ENCODE measurements at places on chromosomes 2 and 18.

DNA sequence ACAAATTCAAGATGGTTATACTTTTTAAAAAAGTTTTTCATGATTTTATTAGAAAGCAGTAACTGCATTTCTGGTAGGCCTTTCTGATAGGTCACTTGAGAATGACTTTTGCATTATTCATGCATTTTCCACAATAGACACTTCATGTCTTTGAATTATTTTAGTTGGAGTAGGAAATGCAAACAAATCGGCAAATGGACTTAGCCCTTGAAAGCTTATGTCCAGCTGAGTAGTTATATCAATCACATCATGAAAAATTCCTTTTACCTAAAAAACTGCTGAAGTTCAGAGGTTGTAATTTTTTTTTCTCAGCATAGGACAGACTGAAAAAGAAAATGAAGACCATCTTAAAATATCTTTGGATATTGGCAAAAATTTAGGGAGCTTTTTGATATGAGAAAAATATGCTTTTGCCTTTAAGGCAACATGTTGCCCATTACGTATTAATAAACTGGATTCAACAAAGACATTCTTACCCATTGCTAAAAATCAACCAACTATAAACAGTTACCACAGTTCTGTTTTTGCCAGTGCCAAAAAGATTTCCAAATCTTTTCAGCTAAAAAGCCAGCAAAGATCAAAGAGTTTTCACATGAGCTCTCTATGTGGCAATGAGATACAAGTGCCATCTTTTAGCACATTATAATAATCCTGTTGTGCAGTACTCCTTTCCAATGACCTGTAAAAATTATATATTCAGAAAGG lies 45.5 kb upstream of the FRZB start:
- no peak for DNase-seq

GRCh38 chr2:21220930-21221329 lies 97.2 kb downstream of the TDRD15 start:
- no peak for DNase-seq

GRCh38 chr2:74573747-74574562 lies 19.4 kb downstream of the DOK1 start:
- DNase-seq: no peak

GRCh38 chr2:187819624-187820023 lies 265.4 kb upstream of the TFPI start:
- DNase-seq: no peak

- no peak for DNase-seq
Observed at GRCh38 chr2:46296216-46296839, 879 bp upstream of the EPAS1 start.

GRCh38 chr18:45557779-45558178 lies 57.5 kb upstream of the SLC14A2 start:
- no peak for DNase-seq

All from stimulated activated CD8-positive, alpha-beta memory T cell treated with anti-CD3 and anti-CD28 coated beads, Interleukin-7, amount 100 ng/mL, for 1 hour (primary cell).